Iris pigment epithelial cell (primary cell): ENCODE measurements at places on chromosomes 16 and 17.

GRCh38 chr16:50303041-50303604 lies 36.8 kb downstream of the ADCY7 start:
- DNase-seq = peak; percentile 54

DNA sequence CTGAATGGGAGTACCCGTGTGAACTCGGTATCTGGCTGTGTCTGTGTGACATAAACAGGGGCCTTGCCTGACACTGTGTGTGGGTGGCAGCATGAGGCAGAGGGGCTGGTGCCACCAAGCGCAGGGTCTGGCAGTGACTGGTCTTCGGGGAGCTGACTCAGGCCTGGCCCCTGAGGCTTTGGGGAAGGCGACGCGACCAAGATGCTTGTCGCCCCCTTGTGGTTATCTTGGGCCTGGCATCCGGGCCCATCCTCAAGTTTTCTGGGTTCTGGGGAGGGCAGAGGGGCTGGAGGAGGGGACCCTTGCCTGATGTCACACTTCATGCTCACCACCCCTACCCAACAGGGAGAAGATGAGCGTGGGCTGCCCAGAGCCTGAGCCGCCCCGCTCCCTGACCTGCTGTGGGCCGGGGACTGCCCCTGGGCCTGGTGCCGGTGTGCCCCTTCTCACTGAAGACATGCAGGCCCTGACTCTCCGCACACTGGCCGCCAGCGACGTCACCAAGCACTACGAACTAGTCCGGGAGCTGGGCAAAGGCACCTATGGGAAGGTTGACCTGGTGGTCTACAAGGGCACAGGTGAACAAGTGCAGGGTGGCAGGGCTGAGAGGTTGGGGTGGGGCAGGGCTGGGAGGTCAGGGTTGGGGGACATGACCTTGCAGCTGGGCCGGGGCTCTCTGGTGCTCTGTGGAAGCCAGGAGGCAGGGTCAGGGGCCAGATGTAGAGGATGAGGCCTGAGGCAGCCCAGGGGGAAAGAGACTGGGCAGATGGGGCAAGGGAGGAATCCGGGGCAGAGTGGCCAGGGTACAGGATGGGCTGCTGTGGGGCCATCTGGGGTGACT lies 24.9 kb downstream of the SBK1 start:
- peak; percentile 35 for DNase-seq

DNA sequence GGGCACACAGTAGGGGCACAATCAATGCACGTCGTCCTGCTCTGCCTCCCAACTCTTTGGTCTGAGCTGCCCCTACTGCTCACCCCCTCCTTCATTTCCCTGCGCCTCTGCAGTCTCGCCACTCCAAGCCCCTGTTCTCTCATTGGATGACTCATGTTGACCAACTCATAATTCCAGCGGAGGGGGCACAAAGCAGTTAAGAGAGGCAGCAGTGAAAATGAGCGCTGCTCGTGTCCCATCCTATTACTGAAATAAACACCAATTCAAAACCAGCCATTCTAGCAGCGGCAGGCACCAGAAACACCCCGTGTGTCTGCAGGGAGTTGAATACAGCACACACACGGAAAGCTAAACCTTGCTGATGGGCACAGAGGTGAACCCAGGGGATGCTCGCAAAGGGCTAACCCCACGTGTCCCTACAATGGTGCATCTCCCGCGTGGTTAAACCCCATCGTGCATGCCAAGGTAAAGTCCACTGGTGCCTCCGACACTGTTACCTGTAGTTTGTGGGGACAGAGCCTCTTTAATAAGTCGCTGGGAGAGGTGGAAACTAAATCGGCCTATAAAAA lies 310.4 kb downstream of the XYLT1 start:
- no peak for DNase-seq

- no peak for DNase-seq
These were observed 24.2 kb upstream of the SSTR2 start for GRCh38 chr17:73140566-73140965.

- DNase-seq = no peak
These were observed 589 bp upstream of the FBF1 start for GRCh38 chr17:75941442-75941819.

GRCh38 chr17:81907219-81908145 lies 3.7 kb downstream of the PCYT2 start:
- DNase-seq = no peak

GRCh38 chr16:8641671-8642070 lies 20.2 kb downstream of the METTL22 start:
- no peak for DNase-seq
